ENCODE measurements at places on chromosomes 2 and 18. TPM values are rescaled to one million over a fixed set of nuclear protein-coding genes. Genes with fewer than 3 reads are reported as not detected.

The DTNA gene
- 63.9 TPM for total RNA-seq

The TPO gene
- total RNA-seq: 11.6 TPM

The KRTCAP3 gene
- 0.93 TPM for total RNA-seq

The GAD1 gene
- not detected for total RNA-seq

The ALPG gene
- total RNA-seq: not detected

The SYT4 gene
- total RNA-seq: not detected

The SLC4A3 gene
- total RNA-seq: 0.35 TPM

The LCT gene
- 0.13 TPM for total RNA-seq

The HRH4 gene
- not detected for total RNA-seq

- no peaks in the 10 kb centered on the region for H3K27me3 ChIP-seq
- no peak overlapping the region for H3K4me3 ChIP-seq
- H3K36me3 ChIP-seq: no peaks in the 10 kb centered on the region
- H3K4me1 ChIP-seq: peaks cover 22% of the 10 kb centered on the region
Measured at GRCh38 chr2:54385271-54385670, 70.9 kb upstream of the SPTBN1 start.

DNA sequence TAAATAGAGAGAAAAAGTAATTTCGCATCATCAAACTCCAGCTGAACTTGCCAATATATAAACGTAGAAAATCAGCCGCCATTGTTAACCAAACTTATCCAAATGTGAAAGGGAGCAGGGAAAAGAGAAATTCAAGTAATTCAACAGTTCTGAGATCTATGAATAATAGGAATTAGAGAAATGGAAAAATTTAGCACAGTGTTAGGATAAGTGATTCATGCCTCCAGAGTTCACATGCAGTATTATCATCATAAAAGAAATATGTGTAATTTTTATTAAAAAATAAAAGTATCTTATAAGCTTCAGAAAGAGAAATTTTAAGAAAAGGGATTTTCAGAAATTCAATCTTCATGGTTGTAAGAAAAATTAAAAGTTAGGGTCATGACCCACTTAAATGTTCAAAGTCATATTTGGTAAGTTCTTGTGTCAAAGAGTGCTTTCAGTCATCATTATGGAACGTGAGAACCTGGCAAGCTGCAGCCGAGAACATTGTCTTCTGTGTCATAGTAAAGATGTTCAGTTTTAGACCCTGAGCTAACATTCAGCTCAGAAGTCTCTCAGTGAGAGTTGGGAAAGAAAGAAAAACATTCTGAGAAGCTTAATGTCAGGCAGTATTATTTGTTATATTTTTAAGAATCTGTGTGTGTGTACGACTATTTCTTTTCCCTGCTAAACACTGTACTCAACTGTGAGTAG lies 414.3 kb upstream of the RGPD4 start:
- peak; percentile 16 for DNase-seq
- no peaks in the 10 kb centered on the region for H3K4me1 ChIP-seq
- H3K27ac ChIP-seq: no peak overlapping the region
- no peaks in the 10 kb centered on the region for H3K27me3 ChIP-seq
- no peaks in the 10 kb centered on the region for H3K36me3 ChIP-seq

- no peak for DNase-seq
- no peaks in the 10 kb centered on the region for H3K27me3 ChIP-seq
- no peak overlapping the region for H3K27ac ChIP-seq
Measured at GRCh38 chr18:32907648-32908423, 135.0 kb upstream of the KLHL14 start.

- peak within 1 kb of the TSS; percentile 91 for H3K27ac ChIP-seq
- H3K36me3 ChIP-seq: no peaks in the 10 kb centered on the region
- H3K27me3 ChIP-seq: no peaks in the 10 kb centered on the region
- peak within 1 kb of the TSS; percentile 48 for H3K4me3 ChIP-seq
- H3K4me1 ChIP-seq: peaks cover 64% of the 10 kb centered on the region
Measured at GRCh38 chr2:102761763-102762162, at the start of gene TMEM182. TMEM182 (plus strand) TSS chr2:102762031; CDS start chr2:102762218, 187 bp downstream.

GRCh38 chr2:24970483-24971285 lies 1.1 kb downstream of the DNAJC27 start:
- peaks cover 20% of the 10 kb centered on the region for H3K36me3 ChIP-seq
- no peaks in the 10 kb centered on the region for H3K27me3 ChIP-seq
- H3K27ac ChIP-seq: peak overlapping the region; percentile 100
- peaks cover 9% of the 10 kb centered on the region for H3K4me1 ChIP-seq

DNA sequence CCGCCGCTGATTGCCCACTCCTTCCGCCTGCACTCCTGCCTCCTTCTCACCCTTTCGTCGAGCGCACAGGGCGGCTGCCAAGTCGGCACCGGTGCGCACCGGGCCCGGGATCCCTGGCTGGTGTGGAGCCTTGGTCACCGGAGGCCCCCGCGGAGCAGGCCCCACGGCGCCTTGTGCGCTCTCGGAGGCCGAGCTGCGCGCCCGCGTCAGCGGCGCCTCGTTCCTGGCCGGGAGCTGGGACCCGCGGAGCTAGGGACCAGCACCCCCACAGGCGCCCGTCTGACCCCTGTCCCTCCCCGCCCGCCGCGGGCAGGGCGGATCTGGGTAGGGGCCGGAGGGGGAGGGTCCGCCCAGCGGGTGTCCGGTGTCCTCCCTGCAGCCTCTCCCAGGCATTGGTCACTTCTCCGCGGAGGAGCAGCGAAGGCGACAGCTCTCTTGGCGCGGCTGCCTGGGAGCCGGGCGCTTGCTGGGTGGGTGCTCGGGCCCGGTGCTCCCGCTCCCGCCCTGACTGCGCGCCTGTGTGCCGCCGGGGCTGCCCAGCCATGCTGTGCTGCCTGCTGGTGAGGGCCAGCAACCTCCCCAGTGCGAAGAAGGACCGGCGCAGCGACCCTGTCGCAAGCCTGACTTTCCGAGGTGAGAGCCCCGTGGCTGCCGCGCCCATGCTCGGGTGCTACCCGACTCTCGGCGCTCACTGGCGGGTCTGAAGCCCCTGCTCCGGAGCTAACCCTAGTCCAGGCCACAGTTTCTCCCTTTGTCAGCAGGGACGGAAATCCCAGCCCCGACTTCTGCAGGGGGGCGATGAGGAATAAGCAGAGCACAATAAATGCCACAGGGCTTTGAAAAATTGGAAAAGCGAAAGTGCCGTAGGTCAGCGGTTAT lies 13.2 kb downstream of the DYSF start:
- H3K4me3 ChIP-seq: peak overlapping the region; percentile 70
- no peaks in the 10 kb centered on the region for H3K36me3 ChIP-seq
- H3K27ac ChIP-seq: peak overlapping the region; percentile 86
- no peaks in the 10 kb centered on the region for H3K27me3 ChIP-seq
- peak; percentile 82 for DNase-seq

GRCh38 chr2:101223814-101224231 lies 28.9 kb upstream of the CNOT11 start:
- H3K36me3 ChIP-seq: no peaks in the 10 kb centered on the region
- H3K4me3 ChIP-seq: no peak overlapping the region
- no peaks in the 10 kb centered on the region for H3K4me1 ChIP-seq
- DNase-seq: no peak

DNA sequence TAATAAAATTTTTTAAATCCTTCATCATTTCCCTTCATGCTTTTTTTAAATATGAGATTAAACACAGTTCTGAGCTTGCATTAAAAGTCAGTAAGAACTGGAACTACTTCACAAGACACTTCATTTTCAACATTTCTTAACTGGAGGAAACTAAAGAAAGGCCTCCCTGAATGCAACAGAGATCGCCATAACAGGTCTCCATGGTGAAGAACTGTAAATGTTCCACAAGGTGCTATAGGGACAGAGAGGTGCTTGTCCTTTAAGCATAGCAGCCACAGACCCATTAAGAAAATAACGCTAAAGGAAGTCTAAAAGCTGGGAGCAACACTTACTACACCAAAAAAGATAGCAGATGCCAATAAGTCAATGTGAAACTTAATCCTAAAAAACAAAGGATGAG lies 8.5 kb downstream of the STAM2 start:
- peaks cover 27% of the 10 kb centered on the region for H3K4me1 ChIP-seq
- no peak for DNase-seq
- no peaks in the 10 kb centered on the region for H3K36me3 ChIP-seq
- H3K27me3 ChIP-seq: no peaks in the 10 kb centered on the region

- no peak overlapping the region for H3K27ac ChIP-seq
- no peaks in the 10 kb centered on the region for H3K4me1 ChIP-seq
- H3K27me3 ChIP-seq: no peaks in the 10 kb centered on the region
- no peaks in the 10 kb centered on the region for H3K36me3 ChIP-seq
- DNase-seq: no peak
- H3K4me3 ChIP-seq: no peak overlapping the region
Measured at GRCh38 chr2:122737429-122738077, 982.1 kb downstream of the TSN start.

DNA sequence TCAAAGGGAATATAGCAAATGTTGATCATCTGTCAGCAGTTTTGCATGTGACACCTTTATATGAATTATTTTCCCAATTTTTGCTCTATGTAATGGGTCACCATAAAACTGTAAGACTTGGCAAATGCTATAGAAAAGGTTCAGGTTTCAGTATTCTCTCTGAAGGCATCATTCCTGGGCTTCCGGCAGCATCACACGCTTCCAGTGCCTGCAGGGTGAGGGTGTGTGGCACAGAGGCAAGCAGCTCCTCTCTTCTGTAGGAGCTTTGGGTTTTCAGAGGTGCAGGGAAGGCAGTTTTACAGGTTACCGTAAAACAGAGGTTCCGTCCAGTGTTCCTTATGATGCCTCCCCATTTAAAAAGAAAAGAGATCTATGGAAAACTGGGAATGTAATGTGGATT lies 18.8 kb downstream of the COA5 start:
- no peak overlapping the region for H3K27ac ChIP-seq
- H3K27me3 ChIP-seq: no peaks in the 10 kb centered on the region
- DNase-seq: no peak

- no peaks in the 10 kb centered on the region for H3K27me3 ChIP-seq
- no peak overlapping the region for H3K4me3 ChIP-seq
- no peak for DNase-seq
Measured at GRCh38 chr2:9673914-9674481, 43.2 kb upstream of the YWHAQ start.

DNA sequence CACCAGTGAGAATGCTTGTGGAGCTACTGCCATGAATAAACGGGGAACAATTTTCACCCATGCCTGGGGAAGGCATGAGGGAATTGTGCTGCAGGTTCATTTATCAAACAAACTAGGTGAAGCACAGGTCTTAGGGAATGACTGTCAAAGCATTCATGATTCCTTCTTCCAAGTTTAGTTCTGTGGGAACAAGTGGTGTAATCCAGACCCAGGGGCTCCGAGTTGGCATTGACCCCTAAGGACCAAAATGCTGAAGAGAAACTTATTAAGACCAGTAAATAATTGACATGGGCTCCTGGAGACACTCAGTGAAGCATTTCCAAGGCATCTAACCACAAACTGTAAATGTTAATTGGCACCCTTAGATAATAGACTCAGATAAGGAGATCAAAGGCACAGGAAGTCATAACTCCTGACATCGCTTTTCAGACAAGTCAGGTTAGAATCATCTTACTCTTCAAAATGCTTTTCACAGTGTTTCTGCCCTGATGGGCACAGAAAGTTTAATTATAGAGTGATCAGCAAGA lies 96.9 kb downstream of the SPP2 start:
- no peak for DNase-seq
- H3K27ac ChIP-seq: no peak overlapping the region
- no peaks in the 10 kb centered on the region for H3K36me3 ChIP-seq
- H3K27me3 ChIP-seq: no peaks in the 10 kb centered on the region
- H3K4me3 ChIP-seq: no peak overlapping the region
- no peaks in the 10 kb centered on the region for H3K4me1 ChIP-seq

DNA sequence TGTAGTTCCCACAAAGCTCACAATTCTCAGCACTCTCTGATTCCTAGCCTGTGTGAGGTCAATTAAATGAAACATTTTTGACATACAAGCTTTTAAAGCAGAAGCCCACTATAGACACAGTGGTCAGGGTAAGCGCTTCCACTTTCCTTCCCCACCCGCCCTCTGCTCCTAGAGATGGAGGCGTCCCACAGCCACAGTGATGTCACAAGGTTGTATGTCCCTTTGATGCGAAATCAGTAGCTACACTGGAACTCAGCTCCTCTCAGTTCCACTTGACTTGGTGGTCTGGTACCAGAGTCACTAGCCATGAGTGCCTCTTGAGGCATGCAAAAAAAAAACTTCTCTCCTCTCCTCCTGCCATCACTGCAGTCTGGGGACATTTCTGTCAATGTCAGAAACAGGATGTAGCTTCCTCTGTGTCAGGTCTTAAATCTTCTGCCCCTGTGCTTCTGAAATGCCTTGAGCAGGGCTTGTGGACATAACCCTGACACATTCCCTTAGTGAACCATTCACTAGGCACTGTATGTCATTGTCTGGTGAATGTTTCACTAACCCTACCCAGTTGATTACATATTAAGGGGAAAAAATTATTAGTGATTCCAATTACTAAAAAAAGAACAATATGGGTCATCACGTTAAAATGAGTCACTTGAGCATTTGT lies 7.8 kb downstream of the SULT1C4 start:
- H3K4me1 ChIP-seq: no peaks in the 10 kb centered on the region
- no peak for DNase-seq
- no peaks in the 10 kb centered on the region for H3K36me3 ChIP-seq

Data from gastrocnemius medialis (tissue), 4 donors.